NCI-H1105 (cell line): ENCODE measurements at places on chromosomes 7 and 10.

DNA sequence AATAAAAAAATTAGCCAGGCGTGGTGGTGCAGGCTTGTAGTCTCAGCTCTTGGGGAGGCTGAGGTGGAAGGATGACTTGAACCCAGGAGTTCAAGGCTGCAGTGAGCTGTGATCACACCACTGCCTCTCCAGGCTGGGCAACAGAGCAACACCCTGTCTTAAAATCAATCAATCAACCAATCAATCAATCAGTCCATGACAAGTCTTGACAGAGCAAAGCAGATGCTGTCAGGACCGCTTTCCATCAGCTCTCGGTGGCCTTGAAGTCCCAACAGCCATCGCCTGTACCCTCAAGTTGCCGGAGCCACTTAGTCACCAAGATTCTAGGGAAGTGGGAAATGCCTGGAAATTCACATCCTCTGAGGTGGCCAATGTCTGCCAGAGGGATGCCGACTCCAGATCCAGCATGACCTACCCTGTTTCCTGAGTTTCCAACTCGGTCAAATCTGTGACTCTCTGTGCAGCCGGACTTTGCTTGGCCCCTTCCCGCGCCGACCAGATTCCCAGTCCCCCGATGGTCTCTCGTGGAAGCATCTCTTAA is 871 bp upstream of the CCL24 start:
- no peak for DNase-seq

GRCh38 chr10:21530168-21530567 is 3.9 kb upstream of the MLLT10 start:
- no peak for DNase-seq

GRCh38 chr10:46301056-46301645 is 14.4 kb downstream of the ANTXRL start:
- no peak for DNase-seq

DNA sequence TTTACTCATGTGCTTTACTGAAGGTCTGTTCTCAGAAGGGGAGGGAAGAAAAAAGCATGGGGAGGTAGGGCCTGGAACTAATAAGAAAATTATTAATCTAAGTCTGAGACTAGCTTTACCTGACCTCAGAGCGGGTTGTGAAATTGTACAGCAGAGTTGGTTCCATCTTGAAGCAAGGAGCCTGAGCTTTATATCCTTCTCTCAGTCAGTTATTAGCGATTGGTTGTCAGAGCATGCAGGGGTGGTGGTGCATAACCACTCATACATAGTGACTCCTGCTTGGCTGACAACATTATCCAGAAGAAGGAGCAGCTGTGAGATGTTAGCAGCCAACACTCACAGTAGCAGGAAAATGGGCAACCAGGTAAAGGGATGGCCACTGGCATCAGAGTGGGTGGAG is 976.3 kb upstream of the LRRTM3 start:
- no peak for DNase-seq

DNA sequence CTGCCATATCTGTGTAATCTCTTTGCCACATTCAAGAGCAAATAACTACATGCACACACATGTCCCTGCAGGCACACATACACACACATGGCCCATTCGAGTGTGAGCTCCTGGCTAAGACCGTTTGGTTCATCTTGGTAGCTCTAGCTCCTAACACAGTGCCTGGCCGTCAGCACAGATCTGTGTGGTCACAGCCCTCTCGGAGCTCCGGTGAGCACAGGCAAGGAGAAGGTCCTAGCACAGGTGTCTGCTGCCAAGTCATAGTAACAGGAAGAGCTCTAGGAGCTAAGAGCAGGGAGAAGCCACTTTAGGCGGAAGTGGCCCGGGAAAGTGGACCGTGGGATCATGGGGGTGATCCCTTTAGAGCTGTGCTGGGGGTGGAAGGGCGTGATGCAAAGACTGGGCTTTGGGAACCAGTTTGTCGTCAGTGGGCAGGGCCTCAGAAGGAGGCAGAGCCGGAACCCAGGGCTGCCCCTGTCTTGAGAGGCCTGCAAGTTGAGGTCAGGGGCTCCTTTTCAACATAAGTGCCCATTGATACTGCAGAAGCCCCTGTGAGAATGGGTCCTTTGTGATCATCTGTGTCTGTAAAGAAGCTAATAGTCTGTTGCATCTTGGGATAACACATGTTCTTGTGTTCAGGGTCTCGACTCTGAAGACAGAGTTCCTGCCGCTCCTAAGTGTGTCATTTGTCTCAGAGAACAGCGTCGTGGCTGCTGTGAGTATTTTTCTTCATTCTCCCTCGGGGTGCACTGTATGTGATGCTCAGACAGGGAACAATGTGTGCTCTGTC is 16.6 kb upstream of the ARPC1B start:
- no peak for DNase-seq

GRCh38 chr7:75711656-75712514 is 26.9 kb downstream of the HIP1 start:
- DNase-seq = no peak

GRCh38 chr10:96995851-96996250 is 163.8 kb downstream of the LCOR start:
- DNase-seq = no peak
